Femur (tissue), 1 donor: ENCODE measurements at places on chromosomes 4 and X.

DNA sequence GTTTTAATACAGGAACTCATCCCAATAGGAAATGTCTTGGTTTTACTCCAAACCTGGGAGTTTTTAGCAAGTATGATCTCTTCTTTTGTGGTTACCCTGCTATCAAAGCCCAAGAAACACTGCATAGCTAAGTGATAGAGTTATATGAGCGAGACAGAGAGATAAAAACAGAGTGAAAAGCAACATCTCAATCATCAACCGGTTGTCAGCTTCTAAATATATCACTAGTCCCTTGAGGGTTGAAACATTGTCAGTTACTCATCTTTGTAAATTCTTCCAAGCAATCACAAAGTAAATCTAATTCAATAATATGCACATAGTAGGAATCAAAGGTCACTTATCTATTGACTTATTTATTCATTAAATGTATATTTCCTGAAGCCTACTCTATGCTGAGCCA lies 483.9 kb downstream of the IDS start:
- no peak for DNase-seq

DNA sequence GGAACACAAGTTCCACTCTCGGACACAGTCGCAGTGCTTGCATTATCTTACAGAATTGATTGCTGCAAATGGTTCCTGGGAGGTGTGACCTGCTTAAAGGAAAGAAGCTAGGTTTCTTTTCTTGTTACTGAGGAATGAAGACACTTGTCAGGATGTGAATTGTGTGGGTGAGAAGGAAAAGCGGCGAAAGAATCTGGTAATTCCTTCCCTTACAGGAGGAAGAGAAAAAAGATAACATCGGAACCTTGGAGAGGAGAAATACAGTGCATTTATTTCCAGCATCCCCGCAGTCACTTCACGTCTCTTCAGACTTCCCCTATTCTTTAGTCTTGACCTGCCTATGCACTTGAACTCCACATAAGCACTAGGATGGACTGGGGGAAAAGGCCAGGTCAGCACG lies 389 bp upstream of the CCSER1 start:
- DNase-seq: no peak

DNA sequence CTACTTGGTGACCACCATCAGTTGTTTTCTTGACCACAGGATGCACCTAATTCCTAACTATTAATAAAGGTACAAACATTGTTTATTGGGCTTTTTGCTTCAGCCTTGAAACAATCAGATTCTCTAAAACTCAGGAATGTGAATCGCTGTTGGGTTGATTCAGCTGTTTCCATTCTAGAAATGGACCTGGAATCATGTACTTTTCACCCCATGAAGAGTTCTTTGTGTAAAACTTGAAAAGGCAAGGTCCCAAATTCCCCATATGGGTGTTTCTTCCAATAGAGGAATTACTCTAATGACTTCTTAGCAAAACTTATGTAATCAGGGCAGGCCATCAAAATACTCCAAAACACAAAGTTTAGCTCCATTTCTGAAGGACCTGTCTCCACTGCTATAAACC lies 7.4 kb downstream of the AFAP1 start:
- no peak for DNase-seq

DNA sequence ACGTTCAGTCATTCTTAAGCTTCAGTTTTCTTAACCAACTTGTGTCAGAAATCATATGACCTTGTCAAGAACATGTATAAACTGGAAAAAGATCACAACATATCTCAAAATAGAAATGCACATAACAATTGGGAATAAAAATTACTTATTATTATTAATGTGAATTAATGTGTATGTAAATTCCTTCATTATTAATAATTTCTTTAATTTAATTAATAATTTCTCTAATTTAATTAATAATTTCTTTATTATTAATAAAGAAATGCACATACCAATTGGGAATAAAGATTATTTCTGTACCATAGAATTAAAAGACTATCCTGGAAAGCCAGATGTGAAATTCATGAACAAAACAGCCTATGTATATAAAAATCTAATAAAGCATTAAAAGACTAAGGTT lies 718.5 kb upstream of the PCDH7 start:
- DNase-seq: no peak

GRCh38 chrX:134803551-134804183 lies 145.4 kb upstream of the PLAC1 start:
- no peak for DNase-seq

DNA sequence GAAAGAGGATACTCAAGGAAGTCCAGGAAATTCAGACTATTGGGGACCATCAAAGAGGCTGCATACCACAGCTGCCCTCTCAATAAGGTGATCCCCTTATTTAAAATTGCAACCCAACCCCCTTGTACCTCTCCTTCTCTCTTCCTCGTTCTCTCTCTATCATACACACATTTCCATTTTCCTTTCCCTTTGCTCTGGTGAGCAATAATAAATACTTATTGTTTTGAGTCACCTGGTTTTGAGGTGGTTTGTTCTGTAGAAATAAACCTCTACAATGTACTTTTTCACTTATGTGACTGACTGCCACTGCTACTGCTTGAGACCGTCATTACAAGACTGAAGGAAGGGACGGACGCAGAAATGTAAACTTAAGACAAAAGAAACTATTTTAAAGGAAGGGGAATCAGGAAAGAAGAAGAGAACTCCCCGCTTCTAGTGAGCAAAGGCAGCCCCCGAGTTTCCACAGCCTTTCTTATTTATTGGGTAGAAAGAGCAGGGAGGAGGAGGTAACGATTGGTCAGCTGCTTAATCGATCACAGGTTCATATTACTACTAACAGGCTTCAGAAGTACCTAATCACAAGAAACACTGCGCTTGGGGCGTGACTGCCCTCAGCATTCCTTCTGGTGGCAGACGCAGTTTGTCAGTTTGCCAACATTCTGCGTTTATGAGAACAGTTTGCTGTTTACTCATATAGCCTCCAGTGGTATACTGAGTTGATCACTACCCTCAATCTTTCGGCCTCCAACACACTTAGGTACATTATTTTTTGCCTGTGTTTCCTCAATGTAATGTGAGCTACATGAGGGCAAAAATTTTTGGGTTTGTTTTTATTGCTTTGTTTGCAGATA lies 16.9 kb upstream of the TMEM165 start:
- DNase-seq: no peak

- DNase-seq: no peak
Measured at GRCh38 chrX:126338916-126339315, 172.8 kb upstream of the DCAF12L2 start.
